ENCODE measurements at places on chromosomes 11 and 22. TPM values are rescaled to one million over a fixed set of nuclear protein-coding genes. Genes with fewer than 3 reads are reported as not detected.

Gene SUSD2
- polyA plus RNA-seq = 5.3 TPM

Gene OR6T1
- 0.71 TPM for polyA plus RNA-seq

- DNase-seq = no peak
- H3K36me3 ChIP-seq = no peaks in the 10 kb centered on the region
- H3K27me3 ChIP-seq = no peaks in the 10 kb centered on the region
- H3K27ac ChIP-seq = peak overlapping the region; percentile 54
- no peak overlapping the region for H3K4me3 ChIP-seq
Observed at GRCh38 chr11:10322401-10322800, 17.5 kb downstream of the ADM start.

- H3K27ac ChIP-seq = no peak overlapping the region
- no peaks in the 10 kb centered on the region for H3K36me3 ChIP-seq
- H3K4me1 ChIP-seq = no peaks in the 10 kb centered on the region
- H3K27me3 ChIP-seq = no peaks in the 10 kb centered on the region
- no peak overlapping the region for H3K4me3 ChIP-seq
- DNase-seq = no peak
Observed at GRCh38 chr11:17700991-17701390, 18.4 kb upstream of the MYOD1 start.

DNA sequence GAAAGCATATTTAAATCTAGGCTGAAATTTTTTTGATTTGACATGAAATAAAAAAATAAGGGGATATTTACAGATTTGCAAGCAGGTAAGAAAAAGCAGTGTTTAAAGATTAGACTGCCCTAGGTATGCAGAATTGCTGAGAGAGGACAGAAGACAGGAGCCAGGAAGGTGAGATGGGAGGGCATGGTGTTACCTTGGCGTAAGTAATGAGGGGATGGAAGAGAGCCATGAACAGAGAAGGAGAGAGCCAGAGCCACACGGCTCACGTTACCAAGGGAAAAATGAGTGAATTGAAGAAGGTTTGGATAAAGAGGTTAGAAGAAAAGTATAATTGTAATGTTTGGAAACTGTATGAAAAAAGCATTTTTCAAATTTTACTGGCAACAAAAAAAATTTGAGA is 904.3 kb downstream of the OPCML start:
- H3K4me1 ChIP-seq = no peaks in the 10 kb centered on the region
- DNase-seq = no peak

GRCh38 chr11:75145972-75146519 is 4.9 kb upstream of the SLCO2B1 start:
- no peaks in the 10 kb centered on the region for H3K4me1 ChIP-seq
- no peak overlapping the region for H3K27ac ChIP-seq
- H3K36me3 ChIP-seq = no peaks in the 10 kb centered on the region
- H3K27me3 ChIP-seq = no peaks in the 10 kb centered on the region

GRCh38 chr22:49738566-49738965 is 89.1 kb downstream of the BRD1 start:
- H3K4me1 ChIP-seq = no peaks in the 10 kb centered on the region
- no peaks in the 10 kb centered on the region for H3K27me3 ChIP-seq
- H3K27ac ChIP-seq = no peak overlapping the region
- DNase-seq = no peak

All from testis (tissue), 5 donors.